ENCODE measurements at places on chromosomes 3 and 15.
A peak's percentile ranks its signal among the peaks of the same experiment; 100 is the strongest.

DNA sequence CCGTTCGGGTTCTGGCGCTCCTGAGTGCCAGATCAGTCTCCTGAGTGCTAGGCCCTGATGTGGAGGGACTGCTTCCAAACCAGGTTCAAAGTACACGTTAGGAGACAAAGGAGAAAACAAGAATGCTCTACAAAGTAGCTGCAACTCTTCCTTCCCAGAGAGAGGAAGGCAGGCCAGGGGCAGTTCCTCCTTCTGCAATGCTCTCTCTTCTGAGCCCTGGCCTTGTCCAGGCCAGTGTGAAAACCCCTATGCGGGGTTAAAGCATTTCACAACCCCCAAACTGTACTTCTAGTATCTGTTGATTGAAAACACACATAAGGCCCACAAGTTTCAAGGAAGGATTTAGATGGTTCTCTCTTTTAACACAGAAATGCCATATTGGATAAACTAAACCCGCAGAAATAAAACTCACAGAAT lies 9.7 kb upstream of the CALML4 start:
- no peak for DNase-seq

DNA sequence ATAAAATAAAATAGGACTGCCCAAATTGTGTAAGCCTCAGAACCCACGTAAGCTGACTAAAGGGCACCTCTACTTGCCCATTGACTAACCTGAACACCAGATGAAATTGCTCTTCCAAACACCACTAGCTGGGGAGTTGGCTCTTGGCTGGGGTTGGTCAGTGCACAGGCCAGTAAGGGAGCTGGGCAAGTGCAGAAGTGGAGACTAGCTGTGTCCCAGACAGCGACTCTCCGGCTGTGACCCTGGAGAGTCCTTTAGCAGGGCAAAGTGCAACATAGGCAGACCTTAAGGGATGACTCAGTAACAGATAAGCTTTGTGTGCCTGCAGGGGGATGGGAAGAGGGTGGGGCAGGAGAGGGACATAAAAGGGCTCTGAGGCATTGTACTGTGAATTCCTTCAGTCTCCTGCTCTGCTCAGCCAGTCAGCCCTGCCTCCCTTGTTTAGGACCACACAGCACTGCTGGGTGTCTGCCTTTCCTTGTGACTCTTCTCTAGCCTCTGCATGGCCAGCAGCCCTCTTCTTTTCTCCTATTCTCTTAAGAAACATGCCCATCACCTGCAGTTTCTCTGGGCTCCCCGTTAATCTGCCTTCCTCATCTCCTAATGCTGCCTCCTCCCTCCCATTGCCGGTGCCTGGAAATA lies 13.2 kb downstream of the NR1I2 start:
- no peak for DNase-seq

DNA sequence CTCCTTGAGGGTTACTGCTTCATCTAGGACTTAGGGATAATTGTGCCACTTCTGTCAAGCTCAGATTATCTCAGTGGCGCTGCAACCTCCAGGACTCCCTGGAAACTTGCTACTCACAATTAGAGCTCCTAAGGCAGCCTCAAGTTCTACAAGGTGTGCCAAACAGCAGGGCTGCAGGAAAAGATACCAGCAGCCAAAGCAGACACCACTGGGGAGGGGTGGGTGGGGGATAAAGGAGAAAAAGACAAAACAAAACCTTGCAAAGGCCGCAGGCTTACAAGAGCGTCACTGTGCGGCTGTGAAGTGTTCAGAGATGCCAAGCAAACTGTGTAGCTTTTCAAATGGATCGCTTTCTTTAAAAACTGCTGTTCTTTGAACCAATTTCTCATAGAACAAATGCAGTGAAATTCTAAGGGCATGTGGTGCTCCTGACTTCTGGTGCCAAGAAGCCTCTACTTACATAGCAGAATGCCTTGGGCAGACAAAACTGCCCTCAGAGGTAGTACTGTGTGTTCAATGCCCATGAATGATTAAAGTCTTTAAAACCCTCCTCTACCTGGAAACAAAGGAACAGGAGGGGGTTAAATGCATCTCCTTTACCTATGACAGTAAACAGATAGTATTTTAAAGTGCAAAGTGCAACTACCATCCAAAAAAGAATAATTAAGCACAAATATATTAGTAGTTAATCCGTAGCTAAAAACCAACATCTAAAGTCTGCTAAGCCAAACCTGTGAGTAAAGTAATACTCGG lies 353.4 kb downstream of the FOXP1 start:
- DNase-seq, result no peak

- no peak for DNase-seq
These were observed 697.5 kb upstream of the CBLB start for GRCh38 chr3:106566277-106566676.

GRCh38 chr3:87287011-87287410 lies 10.6 kb upstream of the POU1F1 start:
- no peak for DNase-seq

- peak; percentile 64 for DNase-seq
These were observed 589 bp downstream of the KLF15 start for GRCh38 chr3:126356373-126357264.

GRCh38 chr3:108150200-108150599 lies 59.4 kb upstream of the CD47 start:
- DNase-seq, result no peak

GRCh38 chr3:133773732-133774131 lies 27.5 kb downstream of the TF start:
- no peak for DNase-seq

DNA sequence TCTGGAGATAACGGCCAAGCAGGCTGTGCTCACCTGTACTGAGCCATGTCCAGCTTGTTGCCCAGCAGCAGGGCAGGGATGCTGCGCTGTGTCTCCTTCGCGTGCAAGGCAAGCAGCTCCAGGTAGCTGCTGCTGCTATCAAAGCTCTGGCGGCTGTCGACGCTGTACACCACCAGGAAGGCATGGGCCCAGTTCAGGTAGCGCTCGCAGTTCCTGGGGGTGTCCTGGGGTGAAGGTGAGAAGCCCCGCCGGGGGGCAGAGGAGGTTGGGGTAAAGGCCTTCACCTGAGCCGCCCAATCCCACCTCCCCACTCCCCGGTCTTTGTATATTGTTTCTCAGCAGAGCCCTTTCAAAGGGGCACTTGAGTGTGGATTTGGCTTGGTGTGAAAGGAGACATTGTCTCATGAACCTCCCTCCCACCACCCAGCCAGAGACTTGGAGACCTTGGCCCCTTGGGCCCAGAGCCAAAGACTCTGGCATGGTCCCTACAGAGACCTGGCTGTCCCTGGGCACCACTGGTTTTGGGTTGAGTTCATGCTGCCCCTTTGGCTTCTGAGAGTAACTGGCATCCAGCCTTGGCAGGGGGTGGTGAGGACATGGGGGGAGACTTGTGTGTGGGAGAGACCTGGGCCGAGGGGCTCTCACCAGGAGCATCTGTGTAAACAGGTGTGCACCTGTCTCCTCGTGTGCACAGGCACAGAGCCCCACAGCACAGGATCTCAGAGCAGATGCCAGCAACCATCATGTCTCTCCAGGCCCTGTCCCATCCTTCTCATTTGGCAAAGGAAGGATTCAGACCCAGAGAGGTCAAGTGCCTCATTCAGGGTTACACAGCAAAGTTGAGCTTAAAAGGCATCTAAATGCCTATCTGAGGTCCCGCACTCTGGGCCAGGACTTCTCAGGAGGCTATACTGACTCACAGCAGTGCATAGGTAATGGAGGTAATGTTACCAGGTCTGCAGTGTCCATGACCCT lies 9.1 kb downstream of the RASL12 start:
- DNase-seq, result no peak

- DNase-seq, result no peak
These were observed 187.6 kb downstream of the EBLN2 start for GRCh38 chr3:73249047-73249446.

- no peak for DNase-seq
These were observed 427.4 kb upstream of the NAALADL2 start for GRCh38 chr3:174431717-174432116.

DNA sequence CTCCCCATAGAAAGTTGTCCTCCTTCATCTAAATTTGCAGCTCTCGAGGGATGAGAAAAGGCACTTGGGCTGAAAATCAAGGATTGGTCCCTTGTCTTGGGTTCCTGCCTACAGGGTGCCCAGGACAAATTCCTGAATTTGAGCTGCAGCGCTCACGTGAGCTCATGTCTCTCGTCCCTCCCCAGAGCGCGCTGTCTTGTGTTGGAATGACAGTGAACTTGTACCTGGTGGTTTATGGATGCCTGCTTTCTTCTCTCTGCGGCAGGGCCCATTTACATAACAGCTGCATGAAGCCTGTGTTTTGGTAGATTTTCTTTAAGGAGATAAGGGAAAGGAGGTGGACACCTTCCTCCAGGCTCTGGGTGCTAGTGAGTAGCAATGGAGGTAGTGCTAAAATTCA lies 4.3 kb downstream of the RYR3 start:
- no peak for DNase-seq

GRCh38 chr3:158847452-158847821 lies 45.6 kb downstream of the MFSD1 start:
- no peak for DNase-seq

DNA sequence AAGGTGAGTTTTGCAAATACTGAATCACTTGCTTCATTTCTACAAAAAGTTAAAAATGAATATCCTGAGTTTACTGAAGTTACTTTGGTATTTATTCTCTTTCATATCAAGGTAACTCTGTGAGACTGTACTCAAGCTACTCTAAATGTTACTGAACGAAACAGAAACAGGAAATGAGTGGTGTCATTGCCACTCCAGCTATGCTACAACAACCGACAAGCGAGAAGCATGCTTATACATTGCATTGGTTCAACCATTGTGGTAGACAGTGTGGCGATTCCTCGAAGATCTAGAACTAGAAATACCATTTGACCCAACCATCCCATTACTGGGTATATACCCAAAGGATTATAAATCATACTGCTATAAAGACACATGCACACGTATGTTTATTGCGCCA lies 313.2 kb upstream of the THBS1 start:
- DNase-seq, result no peak

- DNase-seq, result no peak
These were observed 49.6 kb downstream of the USP13 start for GRCh38 chr3:179702271-179702947.

GRCh38 chr3:194129581-194130133 lies 6.3 kb upstream of the HES1 start:
- DNase-seq, result peak; percentile 71

DNA sequence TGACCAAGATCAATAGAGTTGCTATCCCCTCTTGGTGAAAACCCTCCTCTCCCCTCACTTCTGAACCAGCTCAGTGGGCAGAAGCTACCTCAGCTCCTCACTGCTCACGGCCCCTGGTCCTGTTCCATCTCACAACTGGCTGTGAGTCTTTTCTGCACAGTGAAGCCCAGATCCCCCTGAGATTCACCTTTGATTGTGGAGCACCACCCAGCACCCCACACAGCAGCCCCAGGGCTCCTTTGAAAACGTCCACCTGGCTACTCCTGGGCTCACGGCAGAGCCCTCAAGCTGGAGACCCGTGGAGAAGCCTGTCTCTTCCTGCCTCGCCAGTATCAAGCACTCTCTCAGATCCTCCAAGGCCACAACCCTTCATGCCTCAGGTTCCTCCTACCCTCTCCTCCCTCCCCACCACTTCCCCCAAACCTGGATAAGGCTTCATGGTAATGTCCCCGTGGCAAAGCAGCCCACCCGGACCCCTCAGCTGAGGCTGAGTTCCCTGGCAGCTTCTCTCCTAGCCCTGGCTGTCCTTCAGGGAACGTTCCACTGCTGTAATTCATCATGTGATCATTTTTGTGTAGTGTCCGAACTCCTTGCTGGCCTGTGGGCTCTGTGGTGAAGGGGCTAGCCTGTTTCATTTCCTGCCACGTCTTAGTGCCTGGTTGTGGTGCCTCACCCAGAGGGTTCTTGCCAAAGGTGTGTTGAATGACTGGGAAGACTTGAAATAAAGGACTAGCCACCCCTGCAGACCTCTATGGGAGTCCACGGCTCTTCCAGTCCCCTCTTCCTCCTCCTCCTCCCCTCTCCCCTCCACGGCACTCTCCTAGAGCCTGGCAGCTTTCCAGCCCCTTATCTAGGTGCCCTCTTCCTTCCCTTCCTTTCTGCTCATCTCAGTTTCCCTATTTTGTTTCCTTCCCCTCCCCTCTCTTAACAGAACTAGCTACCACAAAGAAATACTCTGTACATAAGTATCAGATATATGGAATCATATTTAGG lies 44.5 kb downstream of the KY start:
- no peak for DNase-seq

DNA sequence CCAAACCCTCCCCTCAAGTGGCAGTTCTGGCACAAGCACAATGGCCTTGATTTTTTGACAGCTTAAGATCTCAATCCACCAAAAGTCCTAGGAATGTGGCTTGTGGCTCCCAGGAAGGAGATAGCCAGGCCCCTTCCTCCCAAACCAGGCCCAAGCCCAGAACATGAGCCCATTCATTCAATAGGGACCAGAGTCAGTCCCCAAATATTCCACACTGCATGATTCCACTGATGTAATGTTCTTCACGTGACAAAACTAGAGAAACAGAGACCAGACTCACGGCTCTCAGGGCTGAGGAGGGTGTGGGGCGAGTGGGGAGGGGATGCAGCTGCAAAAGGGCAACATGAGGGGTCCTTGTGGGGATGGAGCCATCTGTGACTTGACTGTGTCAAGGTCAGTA lies 25.5 kb downstream of the ABTB1 start:
- DNase-seq, result no peak

DNA sequence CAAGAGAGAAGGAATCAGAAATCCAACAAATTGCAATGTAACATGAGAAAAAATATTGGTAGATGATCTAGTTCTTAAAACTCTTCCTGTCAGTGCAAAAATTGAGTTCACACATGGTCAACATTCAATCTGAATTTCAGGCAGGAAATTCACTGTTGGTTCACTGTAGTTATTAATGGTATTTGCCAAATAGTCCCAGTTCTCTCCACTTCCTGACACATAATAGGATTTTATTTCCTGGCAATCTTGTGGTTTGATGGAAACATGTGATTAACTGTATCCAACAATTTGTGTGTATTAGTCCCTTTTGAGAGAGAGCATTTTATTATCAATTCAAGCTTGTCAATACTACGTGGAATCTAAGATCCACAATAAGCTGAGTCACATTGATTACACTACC lies 1103.1 kb downstream of the ROBO2 start:
- no peak for DNase-seq

DNA sequence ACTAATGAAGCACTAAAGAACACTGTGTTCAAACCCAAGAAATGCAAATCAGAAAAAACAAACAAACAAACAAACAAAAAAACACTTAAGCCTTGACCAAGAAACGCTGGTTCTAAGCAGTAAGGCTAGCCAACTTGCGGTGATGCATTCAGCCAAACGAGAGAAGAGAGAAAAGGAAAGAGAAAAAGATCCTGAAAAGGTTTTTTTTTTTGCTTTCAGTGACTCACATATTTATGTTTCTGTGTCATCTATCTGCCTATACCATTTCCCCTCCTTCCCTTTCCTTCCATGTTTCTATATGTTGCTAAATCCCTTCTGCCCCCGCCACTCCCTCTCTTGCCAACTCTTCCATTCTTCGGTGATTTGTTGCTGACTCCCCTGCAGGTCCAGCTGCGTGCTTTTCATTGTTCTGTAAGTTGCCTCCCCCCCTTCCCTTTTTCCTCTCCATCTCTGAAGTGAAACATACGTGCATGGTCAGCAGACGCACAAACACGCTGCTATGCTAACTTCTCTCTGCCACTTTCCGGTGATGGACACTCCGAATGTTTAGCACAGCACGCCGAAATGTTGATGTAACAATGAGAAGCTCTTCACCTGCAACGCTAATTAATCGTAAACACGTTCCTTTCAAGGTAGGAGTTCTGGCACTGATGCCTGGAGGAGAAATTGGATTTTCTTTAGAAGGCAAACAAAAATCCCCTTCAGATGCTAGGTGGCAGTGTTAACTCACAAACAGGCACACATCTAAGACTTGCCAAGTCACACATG lies 154.4 kb downstream of the TUSC7 start:
- peak; percentile 85 for DNase-seq

GRCh38 chr3:126554560-126555525 lies 3.9 kb downstream of the C3orf22 start:
- no peak for DNase-seq

GRCh38 chr3:48966876-48967361 lies 23.1 kb upstream of the P4HTM start:
- no peak for DNase-seq

Data from eye (tissue), 1 donor.